Activated T-cell treated with anti-CD3 and anti-CD28 coated beads, Interleukin-2, amount 50 U/mL, for 24 hours (primary cell): ENCODE measurements at places on chromosomes 13 and 19.

DNA sequence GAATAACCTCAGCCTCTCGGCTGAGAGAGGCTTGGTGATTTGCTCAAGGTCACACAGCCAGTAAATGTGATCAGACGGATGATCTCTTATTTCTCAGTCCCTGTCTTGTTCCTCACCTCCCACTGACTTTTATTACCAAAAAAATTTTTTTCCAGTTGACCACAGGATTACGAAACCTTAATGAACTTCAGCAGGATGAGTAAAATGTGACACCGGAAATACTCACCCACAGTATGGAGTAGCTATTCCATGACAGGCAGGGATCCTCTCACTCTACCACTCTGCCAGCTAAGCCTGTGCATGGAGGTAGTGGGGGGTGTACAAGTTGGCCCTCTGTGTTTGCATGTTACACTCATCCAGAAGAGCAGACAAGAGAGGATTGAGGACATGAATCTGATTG is 916.4 kb downstream of the UQCRFS1 start:
- no peaks in the 10 kb centered on the region for H3K36me3 ChIP-seq
- no peak overlapping the region for H3K27ac ChIP-seq
- H3K27me3 ChIP-seq, result no peaks in the 10 kb centered on the region
- no peak for DNase-seq
- no peak overlapping the region for H3K4me3 ChIP-seq

DNA sequence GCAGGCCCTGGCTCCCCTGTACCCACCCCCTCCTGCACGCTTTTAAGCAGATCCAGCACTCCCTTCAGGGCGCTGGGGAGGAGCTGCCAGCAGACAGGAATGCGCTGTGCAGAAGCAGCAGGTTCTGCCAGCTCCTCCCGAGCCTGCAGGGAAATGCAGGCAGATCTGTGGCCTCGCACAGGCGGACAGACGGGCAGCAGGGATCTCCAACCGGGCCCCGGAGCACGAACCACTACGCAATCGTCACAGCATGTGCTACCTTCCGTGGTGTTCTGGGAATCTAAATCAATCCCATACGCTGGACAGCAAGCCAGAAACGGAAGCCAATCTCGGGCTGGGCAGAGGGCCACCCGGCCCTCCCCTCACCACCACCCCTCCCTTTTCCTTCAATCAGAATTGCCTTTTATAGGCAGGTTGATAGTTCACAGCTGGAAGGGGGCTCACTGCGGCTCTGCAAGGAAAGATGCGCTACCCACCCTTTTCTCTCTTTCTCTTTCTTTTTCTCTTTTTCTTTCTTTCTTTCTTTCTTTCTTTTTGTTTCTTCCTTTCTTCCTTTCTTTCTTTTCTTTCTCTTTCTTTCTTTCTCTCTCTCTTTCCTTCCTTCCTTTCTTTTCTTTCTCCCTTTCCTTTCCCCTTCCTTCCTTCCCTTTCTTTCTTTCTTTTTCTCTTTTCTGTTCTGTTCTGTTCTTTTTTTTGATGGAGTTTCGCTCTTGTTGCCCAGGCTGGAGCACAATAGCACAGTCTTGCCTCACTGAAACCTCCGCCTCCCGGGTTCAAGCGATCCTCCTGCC is 99.9 kb downstream of the GNG7 start:
- H3K36me3 ChIP-seq, result no peaks in the 10 kb centered on the region
- peaks cover 28% of the 10 kb centered on the region for H3K4me1 ChIP-seq
- DNase-seq, result peak; percentile 30
- H3K27ac ChIP-seq, result no peak overlapping the region

DNA sequence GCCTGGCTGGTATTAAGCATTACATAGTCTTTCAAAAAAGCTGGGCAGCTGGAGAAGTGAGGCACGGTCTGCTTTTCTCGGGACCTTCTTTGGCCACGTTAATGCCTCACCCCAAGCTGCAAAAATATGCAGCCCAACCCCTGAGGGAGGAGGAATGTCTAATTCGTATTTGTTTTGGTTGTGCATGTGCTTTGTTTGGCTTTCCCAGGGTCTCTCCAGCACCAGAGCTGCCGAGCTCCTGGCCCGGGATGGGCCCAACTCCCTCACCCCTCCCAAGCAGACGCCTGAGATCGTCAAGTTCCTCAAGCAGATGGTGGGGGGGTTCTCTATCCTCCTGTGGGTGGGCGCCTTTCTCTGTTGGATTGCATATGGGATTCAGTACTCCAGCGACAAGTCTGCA is 7.9 kb downstream of the ATP12A start:
- no peak overlapping the region for H3K27ac ChIP-seq
- H3K4me1 ChIP-seq, result peaks cover 28% of the 10 kb centered on the region
- DNase-seq, result no peak
- no peak overlapping the region for H3K4me3 ChIP-seq
- no peaks in the 10 kb centered on the region for H3K36me3 ChIP-seq

GRCh38 chr13:97200081-97200942 is 21.8 kb upstream of the MBNL2 start:
- DNase-seq, result no peak
- H3K4me1 ChIP-seq, result peaks cover 2% of the 10 kb centered on the region
- no peaks in the 10 kb centered on the region for H3K36me3 ChIP-seq
- H3K27ac ChIP-seq, result no peak overlapping the region
- no peaks in the 10 kb centered on the region for H3K27me3 ChIP-seq

- H3K36me3 ChIP-seq, result no peaks in the 10 kb centered on the region
- no peak overlapping the region for H3K27ac ChIP-seq
Measured at GRCh38 chr13:54989418-54989817, 1960.8 kb downstream of the OLFM4 start.

DNA sequence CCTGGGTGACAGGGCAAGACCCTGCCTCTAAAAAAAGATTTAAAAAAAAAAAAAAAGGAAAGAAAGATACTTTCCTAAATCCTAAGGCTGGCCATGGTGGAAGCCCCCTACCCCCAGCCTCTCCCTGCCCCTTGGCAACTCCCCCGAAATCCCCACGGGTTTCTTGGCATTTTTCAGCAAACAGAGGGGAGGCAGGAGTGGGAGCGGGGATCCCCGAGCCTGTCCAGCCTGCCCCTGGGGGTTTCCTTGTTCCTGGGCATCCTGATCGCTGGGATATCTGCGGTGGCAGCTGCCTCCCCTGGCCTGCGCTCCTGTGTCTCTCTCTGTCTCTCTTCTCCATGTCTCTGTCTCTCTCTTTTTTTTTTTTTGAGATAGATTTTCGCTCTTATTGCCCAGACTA is 3.4 kb upstream of the EBI3 start:
- DNase-seq, result no peak
- H3K36me3 ChIP-seq, result no peaks in the 10 kb centered on the region
- H3K27ac ChIP-seq, result no peak overlapping the region
- peaks cover 1% of the 10 kb centered on the region for H3K4me1 ChIP-seq
- H3K27me3 ChIP-seq, result peaks cover 6% of the 10 kb centered on the region
- H3K4me3 ChIP-seq, result no peak overlapping the region

GRCh38 chr13:58921129-58921528 is 1242.6 kb downstream of the DIAPH3 start:
- no peaks in the 10 kb centered on the region for H3K27me3 ChIP-seq
- no peaks in the 10 kb centered on the region for H3K36me3 ChIP-seq
- no peak for DNase-seq
- H3K4me1 ChIP-seq, result no peaks in the 10 kb centered on the region

DNA sequence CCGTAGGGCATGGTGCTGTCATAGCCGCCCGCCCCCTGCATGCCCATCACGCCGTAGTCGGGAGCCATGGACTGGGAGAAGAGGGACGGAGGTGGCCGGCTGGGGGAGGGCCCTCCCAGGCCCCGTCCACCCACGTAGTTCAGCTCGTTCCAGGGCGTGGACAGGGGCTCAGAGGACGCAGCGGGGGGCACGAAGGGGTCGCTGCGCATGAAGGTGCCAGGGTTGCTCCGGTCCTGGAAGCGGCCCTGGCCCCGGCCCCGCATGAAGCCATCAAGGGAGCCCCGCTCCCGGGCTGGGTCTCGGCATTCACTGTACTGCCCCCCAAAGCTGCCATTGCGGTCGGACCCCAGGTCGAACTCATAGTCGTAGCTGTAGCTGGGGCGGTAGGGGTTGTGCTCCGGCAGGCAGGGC is 6.7 kb downstream of the AKAP8 start:
- no peaks in the 10 kb centered on the region for H3K27me3 ChIP-seq
- peaks cover 88% of the 10 kb centered on the region for H3K36me3 ChIP-seq

- H3K4me1 ChIP-seq, result no peaks in the 10 kb centered on the region
- DNase-seq, result no peak
- no peaks in the 10 kb centered on the region for H3K36me3 ChIP-seq
- H3K27me3 ChIP-seq, result no peaks in the 10 kb centered on the region
- H3K4me3 ChIP-seq, result no peak overlapping the region
- no peak overlapping the region for H3K27ac ChIP-seq
Measured at GRCh38 chr13:84479656-84480055, 597.4 kb upstream of the SLITRK1 start.

DNA sequence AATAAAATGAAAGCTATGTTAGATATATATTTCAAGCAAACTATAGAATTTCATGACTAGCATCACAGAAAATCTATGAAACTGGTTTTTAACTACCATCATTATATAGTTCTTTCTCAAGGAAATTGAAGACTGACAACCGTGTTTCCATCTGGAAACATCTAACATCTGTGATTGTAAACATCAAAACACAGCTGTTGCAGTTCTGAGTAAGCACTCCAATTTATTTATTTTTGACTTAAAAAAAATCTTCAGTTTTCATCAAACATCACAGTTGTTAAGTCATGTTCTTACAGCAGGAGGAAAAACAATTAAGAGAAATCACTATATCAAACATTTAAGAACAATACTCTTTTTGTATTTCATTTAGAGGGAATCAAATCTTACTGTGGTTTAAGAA is 1653.0 kb upstream of the MIR17HG start:
- H3K27me3 ChIP-seq, result no peaks in the 10 kb centered on the region
- no peaks in the 10 kb centered on the region for H3K36me3 ChIP-seq
- DNase-seq, result no peak
- no peaks in the 10 kb centered on the region for H3K4me1 ChIP-seq
- no peak overlapping the region for H3K27ac ChIP-seq
